Parietal lobe (tissue), 2 donors: ENCODE measurements at places on chromosomes 12 and 14. TPM values are rescaled to one million over a fixed set of nuclear protein-coding genes. Genes with fewer than 3 reads are reported as not detected.

POTEM gene
- not detected for total RNA-seq

SCYL2 gene
- total RNA-seq: 131 TPM

HIP1R gene
- total RNA-seq: 136 TPM

GOLT1B gene
- 42.6 TPM for total RNA-seq

PLEK2 gene
- not detected for total RNA-seq

MIP gene
- total RNA-seq: not detected

GYS2 gene
- total RNA-seq: not detected

TEX52 gene
- not detected for total RNA-seq
